ENCODE measurements at places on chromosomes 7 and 10. TPM values are rescaled to one million over a fixed set of nuclear protein-coding genes. Genes with fewer than 3 reads are reported as not detected.

KCNH2 gene
- total RNA-seq: 0.58 TPM

TECPR1 gene
- total RNA-seq: 24.5 TPM

DNA sequence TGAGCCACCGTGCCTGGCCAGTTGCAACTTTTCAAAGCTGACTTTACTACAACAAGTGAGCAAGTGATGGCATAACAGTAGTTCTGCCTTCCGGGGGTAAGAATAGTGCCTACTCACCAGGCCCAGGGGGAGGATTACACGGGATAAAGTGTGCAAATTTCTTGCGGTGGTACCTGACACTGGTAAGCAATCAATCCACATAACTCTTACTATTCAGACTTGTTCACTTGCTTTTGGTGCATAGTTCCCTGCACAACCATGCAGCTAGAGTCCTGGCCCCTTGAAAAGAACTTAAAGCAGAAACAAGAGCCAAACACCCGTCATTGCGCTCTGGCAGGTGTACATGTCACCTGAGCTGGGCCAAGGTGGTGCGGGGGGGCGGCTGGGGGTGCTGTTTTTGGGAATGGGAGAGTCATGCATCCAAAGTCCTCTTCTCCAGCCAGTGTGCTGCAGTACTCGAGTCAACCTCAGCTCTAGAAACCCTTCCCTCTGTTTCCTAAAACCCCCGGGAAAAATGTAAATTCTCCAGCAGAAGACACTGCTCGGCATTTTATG lies 5.4 kb upstream of the COBL start:
- DNase-seq: no peak

- DNase-seq: no peak
These were observed 523.6 kb downstream of the PTPRN2 start for GRCh38 chr7:158063850-158064610.

GRCh38 chr10:128751851-128752250 lies 625.6 kb upstream of the MKI67 start:
- no peak for DNase-seq

DNA sequence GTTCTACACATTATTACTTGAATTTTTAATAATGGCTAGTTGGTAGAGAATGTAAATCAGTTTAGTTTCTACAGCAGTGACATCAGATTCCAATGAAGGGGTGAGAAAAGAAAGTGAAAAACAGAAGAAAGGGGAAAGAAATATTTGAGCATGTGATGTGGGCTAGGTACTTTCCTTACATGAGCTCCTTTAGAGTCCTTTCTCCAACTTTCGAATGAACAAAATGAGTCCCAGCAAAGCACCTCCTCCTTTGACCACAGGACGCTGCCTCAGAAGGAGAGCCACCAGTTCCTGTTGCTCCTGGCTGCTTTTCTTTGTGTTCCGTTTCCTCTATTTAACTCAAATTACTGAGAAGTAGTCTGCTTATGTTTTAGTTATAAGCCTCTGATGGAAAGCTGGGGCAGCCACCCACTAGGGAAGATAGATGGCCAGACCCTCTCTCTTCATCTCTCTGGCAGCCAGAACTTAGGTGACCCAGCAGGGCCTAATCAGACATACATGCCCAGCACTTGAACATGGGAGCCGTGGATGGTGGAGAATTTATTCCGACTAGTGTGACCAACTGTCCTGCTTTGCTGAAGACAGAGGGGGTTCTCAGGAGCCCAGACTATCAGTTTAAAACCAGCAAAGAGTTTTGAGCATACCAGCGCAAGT lies 82.4 kb upstream of the NME8 start:
- no peak for DNase-seq

DNA sequence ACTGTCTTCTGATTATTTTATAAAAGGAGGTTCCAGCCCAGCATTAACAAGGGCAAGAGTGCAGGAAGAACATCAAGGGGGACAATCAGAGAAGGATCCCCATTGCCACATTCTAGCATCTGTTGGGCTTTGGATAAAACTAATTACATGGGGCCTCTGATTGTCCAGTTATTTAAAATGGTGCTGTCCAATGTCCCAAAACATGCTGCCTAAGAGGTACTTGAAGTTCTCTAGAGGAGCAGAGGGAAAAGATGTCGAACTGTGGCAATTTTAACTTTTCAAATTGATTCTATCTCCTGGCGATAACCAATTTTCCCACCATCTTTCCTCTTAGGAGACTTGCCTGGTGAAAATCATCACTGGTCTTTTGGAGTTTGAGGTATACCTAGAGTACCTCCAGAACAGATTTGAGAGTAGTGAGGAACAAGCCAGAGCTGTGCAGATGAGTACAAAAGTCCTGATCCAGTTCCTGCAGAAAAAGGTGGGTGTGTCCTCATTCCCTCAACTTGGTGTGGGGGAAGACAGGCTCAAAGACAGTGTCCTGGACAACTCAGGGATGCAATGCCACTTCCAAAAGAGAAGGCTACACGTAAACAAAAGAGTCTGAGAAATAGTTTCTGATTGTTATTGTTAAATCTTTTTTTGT lies 2.3 kb downstream of the IL6 start:
- no peak for DNase-seq

DNA sequence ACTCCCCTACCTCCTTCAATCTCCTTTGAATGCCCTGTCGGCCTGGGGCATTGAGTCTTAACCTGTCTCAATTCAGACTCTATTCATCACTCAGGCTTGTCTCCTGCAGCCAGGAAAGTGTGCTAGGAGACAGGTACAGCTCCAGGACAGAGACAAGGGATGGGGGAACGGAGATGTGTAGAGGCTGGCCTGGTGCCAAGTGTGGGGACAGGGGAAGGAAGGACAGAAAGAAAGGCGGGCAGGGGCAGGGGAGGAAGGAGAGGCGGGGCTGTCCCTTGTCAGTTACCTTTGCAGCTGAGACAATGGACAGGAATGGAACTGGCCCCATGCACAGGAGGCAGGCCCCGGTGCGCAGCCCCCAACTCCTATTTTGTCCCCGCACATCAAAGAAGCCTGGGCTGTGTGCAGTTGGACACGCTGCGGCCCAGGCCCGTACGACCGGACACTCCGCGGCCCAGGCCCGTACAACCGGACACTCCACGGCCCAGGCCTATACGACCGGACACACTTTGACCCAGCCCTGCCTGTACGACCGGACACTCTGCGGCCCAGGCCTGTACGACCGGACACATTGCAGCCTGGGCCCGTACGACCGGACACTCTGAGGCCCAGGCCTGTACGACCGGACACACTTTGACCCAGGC lies 36.9 kb downstream of the CHST15 start:
- DNase-seq: no peak

DNA sequence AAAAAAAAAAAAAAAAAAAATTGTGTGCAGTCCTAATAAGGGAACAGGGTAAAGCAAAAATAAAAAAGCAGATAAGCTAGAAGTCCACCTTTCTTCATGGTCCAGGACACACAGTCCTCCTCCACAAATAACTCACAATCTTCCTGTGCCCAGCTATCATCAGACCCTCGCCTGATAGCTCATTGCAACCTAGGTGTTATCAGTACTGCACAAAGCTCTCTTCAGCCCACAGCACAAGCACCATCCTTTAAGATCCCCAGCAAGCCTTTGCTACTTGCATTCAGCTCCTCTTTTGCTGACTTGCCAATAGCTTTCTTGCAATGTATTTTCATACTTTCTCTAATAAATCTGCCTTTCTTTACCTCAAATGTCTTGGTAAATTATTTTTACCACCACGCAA lies 5.0 kb downstream of the NDUFA5 start:
- DNase-seq: no peak

DNA sequence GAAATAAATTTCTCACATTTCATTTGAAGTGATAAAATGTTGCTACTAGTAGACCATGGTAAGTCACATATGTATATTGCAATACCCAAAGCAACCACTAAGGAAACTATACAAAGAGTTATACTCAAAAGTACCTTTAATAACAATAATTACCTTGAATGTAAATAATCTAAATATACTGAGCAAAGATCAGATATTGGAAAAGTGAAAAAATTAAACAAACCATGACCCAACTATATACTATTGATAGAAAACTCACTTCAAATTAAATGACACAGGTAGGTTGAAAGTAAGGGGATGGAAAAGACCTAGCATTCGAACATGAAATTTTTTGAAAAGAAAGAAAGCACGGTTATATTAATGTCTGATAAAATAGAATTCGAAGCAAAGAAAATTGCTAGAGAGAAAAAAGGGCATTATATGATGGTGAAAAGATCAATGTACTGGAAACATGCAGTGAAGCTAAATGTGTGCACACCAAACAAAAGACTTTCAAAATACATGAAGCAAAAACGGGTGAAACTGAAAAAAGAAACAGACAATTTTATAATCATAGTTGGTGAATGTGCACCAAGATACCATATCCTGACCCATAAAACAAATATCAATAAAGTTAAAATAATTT lies 29.1 kb downstream of the TFPI2 start:
- DNase-seq: no peak

DNA sequence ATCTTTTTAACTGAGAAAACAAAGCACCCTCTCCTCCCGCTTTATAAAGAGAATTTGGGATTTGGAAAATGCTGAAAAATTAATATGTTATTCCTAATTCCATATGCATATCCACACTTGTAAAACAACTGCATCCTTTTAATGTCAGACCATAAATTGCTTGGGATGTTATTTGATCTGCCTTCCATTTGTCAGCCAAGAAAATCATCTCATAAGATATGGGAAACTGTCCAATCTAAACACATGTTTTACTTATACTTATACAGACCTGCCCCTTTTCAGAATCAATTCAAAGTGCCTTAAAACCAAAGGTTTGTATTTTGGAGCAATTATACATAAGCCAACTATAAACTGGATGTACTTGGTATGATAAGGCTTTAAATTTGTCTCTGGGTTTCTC lies 595.5 kb upstream of the PFKP start:
- DNase-seq: no peak

GRCh38 chr10:99983280-99983988 lies 26.3 kb downstream of the DNMBP start:
- no peak for DNase-seq

DNA sequence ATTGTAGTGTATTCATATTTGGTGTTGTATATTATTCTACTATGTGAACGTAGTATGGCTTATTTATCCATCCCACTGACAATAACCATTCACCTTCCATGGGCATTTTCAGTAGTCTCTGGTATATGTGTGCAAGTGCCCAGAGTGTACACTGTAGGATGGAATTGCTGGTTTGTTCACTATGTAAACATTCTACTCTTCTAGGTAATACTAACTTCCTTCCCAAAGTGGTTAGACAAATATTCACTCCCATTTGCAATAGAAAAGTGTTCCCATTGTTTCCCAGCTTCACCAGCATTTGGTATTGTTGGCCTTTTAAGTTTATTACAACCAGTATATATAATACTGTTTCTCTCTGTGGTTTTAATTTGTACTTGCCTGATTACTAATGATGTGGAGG lies 153.7 kb downstream of the C7orf25 start:
- no peak for DNase-seq

DNA sequence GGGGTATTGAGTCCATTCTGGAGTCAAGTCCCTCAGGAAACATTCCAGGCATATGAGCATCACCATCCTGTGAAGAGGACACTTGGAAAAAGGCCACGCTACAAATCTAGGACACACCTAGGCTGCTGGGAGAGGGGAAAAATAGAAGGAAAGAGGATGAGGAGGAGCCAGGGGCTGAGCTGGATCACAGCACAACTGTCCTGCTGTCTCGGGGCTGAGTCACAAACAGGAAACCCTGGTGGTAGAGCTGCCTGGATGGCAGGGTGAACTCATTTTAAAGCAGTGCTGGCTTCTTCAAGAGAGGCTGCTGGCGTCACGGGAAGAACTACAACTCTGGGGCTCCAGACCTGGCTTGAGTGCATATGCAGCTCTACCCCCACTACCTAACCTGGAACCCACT lies 151.5 kb downstream of the RNF216 start:
- peak; percentile 62 for DNase-seq

DNA sequence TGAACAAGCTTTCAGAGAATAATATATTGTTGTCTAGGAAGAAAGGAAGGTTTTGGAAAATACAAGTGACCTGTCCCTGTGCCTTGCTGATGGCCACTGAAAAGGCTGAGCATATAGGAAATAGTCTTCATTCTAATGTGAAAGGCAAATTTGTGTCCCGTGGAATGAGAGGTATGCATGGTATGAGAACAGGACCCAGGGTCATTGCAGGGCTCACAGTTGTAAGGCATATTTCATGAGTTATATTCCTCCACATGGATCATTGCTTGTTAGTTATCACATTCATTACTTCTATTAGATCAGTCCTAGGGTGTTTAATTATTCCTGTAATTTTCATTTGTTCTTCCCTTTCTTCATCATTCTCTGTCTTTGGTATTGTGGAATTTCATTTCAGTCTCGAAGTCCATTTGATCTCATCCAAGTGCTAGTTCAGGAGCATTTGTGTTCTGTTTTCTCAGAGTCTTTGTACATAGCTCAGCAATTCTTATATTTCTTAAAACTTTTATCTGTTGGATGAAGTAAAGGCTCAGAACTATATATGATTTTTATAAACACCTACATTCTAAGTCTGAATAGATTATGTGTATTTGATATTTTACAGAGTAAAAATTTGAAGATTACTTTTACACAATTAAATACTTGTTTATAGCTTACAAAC lies 39.4 kb upstream of the ARHGAP21 start:
- DNase-seq: no peak

GRCh38 chr10:120555842-120556532 lies 99.0 kb downstream of the PLPP4 start:
- DNase-seq: no peak
